Activated T-helper 9 cell treated with anti-CD3 and anti-CD28 coated beads, Interleukin-2, amount 50 U/mL, for 16 hours (primary cell): ENCODE measurements at places on chromosomes 1 and 21.

DNA sequence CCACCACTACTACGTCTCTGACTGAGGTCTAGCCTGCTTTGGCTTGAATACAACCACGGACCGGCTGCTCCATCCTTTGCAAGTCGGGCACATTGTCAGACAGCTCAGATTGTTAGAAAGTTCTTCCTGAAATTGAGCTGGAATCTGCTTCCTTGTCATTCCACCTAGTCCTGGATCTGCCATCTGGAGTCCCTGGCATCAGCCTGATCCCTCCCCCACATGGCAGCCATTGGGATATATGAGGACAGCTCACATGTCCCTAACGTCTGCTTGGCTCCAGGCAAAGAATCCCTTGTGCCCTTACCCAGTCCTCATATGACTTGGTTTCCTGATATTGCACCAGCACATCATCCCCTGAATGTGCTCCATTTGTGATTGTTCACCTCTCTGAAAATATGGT lies 56.3 kb upstream of the SYT6 start:
- DNase-seq: no peak

DNA sequence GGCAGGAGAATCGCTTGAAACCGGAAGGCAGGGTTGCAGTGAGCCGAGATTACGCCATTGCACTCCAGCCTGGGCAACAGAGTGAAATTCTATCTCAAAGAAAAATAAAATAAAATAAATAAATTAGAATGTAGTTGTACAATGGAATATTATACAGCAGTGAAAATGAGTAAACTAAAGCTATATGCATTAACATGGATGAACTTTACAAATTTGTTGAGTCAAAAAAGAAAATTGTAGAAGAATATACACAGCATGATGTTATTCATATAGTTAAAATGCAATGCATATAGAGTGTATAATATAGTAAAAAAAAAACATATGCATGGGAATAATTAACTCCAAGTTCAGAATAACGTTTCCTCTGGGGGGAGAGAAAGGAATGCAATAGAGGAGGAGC lies 11.0 kb upstream of the NAV1 start:
- DNase-seq: no peak

DNA sequence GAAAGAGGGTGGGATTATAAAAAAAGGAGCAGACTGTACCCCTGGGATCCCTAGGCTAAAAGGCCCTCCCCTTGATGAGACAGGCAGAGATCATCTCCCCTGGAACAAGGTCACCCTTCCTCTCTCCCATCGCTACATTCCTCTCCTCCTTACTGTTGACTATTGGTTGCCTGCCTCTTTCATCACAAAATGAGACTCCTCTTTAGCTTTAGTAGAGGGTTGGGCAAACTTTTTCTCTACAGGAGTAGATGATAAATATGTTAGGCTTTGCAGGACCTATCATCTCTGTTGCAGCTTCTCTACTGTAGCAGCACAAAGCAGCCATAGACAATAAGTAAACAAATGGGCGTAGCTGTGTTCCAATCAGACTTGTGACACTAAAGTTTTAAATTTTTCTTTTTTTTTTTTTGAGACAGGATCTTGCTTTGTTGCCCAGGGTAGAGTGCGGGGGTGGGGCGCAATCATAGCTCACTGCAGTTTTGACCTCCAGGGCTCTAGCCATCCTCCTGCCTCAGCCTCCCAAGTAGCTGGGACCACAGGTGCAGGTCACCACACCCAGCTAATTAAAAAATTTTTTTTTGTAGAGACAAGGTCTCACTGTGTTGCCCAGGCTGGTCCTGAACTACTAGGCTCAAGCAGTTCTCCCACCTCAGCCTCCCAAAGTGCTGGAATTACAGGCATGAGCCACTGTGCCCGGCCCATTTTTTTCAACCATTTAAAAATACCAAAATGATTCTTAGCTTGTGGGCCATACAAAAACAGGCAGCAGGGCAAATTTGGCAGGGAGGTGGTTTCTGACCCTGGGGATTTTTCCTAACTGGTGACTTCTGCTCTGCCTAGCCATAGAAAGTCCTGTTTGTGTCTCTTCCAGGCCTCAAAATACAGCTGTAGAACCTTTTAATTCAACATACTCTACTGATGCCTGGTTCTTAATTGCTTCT lies 15.1 kb downstream of the MCL1 start:
- DNase-seq: no peak

- no peak for DNase-seq
These were observed 66.8 kb upstream of the ANGPTL1 start for GRCh38 chr1:178937695-178938094.

DNA sequence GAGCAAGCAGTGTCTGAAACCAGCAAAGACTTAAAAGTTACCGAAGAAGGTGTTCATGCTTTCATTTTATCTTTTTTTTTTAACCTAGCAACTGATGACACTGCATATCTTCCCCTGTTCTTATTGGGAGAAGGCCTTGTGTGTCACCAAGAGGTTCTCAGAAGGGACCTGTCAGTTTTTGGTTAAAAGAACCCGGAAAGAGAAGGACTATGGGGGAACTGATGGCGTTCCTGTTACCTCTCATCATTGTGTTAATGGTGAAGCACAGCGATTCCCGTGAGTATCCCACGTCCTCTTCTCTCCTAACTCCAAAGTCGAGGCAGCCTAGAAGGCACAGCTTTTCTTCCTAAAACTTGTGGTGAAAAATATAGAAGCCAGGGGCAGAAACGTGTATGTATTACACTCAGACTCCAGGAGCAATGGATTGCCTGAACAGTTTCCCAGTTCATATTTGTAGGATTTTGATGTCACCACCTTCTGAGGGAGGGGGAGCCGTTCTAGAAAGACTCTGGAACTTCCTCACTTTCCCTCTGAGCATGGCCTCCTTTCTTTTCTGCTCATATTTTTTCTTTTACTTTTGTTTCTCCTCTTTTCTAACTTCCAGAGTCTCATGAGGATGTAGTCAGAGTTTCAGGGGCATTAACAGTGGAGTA lies at the start of gene MR1:
MR1 (plus strand) TSS at position 185 of the 653 bp plus-strand sequence; CDS start at position 210, 25 bp downstream.
- DNase-seq: no peak
